ENCODE measurements at places on chromosomes 7 and 10.

GRCh38 chr10:106793617-106794016, 370.9 kb downstream of the SORCS1 start:
- DNase-seq: no peak

DNA sequence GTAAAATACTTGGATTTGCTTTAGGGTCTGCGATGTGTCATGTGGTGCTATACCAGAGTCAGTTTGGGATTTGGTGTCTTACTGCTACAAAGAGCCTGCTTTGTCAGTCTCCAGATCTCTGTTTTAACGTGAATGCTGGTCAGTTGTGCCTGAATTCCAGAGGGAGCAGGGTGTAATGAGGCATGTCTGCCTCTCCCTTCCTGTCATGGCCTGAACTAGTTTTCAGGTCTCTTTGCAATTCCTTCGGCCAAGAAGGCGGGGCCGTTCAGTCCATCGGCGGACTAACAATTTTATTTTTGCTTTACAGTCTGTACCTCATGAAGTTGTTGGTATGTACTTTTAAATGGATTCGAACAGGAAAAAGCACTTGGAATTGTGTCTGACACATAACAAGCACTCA, 465.1 kb upstream of the ADARB2 start:
- DNase-seq: no peak

DNA sequence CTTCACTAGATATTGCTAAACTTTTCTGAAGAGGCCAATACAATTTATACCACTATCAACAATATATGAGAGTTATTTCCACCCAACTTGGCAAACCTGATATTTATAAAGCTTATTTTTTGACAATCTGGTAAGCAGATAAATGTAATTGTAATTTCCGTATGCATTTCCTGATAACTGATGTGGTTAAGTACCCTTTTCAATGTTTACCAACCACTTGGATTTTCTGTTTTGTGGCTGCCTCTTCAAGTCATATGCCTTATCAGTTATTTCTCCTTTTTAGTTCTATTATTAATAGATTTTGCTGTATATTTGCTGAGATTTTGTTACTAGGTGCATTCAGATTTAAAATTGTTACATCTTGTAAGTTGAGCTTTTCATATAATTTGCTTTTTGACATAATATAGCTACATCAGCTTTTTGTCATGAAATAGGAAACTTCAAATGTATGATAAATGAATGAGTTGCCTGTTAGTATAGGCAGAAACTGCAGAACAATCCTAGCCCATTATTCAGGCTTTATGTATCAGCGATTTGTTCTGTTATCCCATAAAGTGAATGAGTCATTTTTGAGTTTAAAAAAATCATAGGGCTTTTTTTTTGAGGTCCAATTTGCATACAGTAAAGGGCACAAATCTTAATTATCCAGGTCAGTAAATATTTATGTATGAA, 11.5 kb downstream of the SGPL1 start:
- no peak for DNase-seq

DNA sequence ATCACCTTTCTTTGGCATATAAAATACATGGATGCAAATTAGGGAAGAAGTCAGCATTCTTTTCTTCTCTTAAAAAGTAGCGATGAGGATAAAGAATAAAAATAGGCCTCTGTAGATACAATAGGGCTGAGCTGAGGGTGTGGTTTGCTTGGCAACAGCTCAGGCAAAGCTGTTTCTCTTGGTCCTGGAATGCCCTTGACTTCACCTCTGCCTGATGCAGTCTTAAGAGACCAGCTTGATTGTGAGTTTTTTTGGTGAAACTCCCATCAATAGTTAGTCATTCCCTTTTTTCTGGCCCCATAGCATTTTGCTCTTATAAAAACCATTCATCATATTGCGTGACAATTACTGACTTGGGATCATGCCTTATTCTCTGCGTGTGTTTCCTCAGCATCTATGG, 42.1 kb upstream of the MKLN1 start:
- no peak for DNase-seq

GRCh38 chr10:4725917-4726606, 99.9 kb upstream of the AKR1E2 start:
- DNase-seq: no peak

GRCh38 chr7:67343572-67343971, 346.9 kb downstream of the TYW1 start:
- no peak for DNase-seq

DNA sequence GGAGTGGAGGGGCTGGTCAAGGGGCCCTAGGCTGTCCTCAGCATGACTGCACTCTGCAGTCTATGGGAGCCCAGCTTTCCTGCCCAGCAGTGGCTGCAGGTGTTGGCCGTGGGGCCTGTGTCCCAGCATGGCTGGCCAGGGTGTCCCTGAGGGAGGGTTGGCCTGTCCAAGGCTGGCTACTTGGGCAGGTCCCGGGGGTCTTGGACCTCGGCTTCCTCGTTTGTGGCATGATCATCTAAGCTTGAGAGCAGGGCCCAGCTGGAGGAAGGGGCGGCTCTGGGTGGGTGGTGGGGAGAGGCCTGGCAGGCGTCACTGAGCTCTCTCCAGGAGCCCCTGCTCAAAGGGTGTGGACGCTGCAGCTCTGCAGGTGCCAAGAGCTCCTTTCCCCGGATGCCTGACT, 43.7 kb upstream of the CFAP46 start:
- no peak for DNase-seq

DNA sequence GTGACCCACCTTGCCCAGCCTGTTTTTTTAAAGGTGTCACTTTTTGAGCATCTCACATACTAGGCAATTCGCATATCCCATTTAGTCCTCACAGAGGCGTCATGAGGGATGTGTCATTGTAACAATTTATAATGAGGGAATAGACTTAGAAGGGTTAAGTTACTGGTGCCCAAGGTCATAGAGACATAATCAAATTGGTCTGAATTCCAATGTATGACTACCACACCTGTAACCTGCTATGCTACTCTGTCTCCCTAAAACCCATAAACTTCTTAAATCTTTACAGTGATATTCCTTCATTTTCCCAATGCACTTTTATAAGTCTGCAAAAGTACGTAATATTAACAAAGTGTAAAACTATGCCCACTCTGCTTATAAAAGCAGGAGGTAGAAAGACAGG, 7.1 kb downstream of the ZMYND11 start:
- DNase-seq: no peak

GRCh38 chr10:80015911-80016830, 62.3 kb upstream of the TMEM254 start:
- no peak for DNase-seq

GRCh38 chr7:55436457-55436856, 71.3 kb downstream of the LANCL2 start:
- DNase-seq: no peak

GRCh38 chr7:13035233-13035632, 347.8 kb downstream of the ARL4A start:
- no peak for DNase-seq

GRCh38 chr7:120462991-120463390, 190.0 kb downstream of the KCND2 start:
- no peak for DNase-seq

DNA sequence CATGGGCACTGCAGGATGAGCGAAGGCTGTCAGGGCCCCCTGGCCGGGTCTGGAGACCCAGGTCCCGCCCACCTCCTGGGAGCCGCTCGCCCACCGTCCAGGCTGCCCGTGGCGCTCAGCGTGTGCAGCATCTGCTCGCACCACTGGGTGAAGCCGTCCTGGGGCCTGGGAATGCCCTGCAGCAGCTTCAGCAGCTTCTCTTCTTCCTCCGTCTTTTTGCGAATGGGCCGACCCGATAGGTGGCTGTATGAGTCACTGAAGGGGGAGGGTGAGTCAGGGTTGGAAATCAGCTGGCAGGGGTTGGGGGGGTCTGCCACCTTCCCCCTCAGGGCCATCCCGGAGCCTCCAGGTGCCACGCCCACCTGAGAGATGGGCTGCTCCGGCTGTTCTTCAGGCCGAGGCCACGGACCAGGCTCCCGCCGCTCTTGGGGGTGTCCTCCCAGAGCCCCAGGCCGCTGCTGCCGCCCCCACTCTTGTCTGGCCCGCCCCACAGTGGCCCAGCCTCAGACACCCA, 8.7 kb downstream of the GNB2 start:
- DNase-seq: peak; percentile 21

GRCh38 chr10:3468919-3469638, 296.5 kb upstream of the PITRM1 start:
- no peak for DNase-seq

DNA sequence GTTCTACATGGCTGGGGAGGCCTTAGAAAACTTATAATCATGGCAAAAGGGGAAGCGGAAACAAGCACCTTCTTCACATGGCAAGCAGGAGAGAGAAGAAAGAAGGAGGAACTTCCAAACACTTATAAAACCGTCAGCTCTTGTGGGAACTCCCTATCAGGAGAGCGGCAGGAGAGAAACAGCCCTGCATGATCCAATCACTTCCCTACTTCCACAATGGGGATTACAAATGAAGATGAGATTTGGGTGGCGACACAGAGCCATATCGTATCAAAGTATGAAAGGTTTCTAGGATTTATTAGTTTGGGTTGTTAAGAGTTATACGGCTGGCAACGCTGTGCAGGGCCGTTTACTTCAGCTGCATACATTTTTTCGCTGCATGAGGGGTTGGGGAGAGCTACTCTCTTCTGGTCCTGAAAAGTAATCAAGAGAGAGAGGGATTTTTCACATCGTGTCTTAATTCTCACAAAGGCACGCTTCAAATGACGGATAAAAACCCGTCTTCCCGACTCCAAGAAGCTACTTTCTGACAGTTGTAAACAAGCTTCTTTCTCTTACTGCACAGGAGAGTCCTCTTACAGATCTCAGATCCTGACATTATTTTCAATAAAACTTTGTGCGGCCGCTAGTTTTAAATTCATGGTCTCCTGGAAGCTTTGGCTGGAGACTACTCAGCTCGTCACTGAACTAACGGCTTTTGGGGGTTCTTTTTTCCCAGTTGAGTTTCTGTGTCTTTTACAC, 751 bp upstream of the GTPBP10 start:
- DNase-seq: no peak

- no peak for DNase-seq
Observed at GRCh38 chr7:141665208-141666035, 36.5 kb downstream of the DENND11 start.

- DNase-seq: no peak
Observed at GRCh38 chr7:4675771-4676367, 6.2 kb upstream of the FOXK1 start.

- DNase-seq: no peak
Observed at GRCh38 chr10:130489891-130490290, 353.7 kb downstream of the GLRX3 start.

DNA sequence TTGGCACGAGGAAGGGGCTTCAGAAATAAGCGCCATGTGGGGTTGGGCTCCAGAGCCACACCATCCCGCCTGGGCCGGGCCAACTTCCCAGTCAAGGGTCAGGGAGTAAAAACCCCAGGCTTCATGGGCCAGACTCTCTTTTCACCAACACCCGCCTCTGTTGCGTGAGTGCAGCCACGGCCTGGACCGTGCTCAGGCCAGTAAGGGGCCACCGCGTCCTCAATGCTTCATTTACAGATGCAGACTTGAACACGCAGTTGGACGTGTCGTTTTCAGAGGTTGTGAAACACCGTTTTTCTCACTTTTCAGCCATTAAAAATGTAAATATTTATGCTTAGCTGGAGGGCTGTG, 161.0 kb downstream of the WDR37 start:
- DNase-seq: no peak

DNA sequence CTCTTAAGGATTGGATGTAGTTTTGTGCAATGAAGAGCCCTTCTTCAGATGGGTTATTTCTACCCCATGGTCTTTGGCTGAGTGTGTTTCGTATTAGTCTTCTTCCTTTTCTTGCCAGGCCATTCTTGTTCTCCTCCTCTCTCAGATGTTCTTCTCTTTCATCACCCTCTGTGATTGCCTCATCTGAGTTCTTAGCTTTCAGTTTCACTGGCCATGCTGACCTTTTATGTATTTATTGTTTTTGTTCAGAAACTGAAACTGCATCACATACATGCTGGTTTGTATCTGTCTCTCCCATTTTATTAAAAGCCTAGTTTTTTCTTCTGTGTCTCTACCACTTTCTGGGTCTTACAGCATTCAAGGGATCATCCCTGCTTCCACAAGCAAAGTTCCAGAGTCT, 21.7 kb upstream of the PCGF5 start:
- DNase-seq: no peak

DNA sequence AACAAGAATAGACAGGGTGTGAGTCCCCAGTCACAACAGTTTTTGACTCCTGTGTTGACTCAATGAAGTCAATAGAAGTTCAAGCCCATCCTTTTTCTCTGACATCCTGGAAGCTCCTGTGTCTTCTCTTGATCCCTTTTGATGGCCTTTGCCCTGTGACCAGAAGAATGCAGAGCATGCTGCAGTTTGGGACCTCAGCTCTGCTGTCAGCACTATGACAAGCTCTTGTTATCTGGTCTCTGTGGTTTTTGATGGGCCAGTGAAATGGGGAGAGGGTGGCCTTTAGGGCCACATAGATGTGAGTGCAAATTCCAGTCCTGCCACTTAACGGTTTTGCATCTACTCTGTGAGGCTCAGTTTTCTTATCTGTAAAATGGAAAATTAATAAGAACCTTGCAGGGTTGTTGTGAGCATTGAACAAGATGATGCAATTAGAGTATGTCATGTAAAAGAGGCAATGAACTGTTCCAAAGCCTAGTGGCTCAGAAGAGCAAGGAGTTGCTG, 102.4 kb upstream of the IKZF1 start:
- no peak for DNase-seq

DNA sequence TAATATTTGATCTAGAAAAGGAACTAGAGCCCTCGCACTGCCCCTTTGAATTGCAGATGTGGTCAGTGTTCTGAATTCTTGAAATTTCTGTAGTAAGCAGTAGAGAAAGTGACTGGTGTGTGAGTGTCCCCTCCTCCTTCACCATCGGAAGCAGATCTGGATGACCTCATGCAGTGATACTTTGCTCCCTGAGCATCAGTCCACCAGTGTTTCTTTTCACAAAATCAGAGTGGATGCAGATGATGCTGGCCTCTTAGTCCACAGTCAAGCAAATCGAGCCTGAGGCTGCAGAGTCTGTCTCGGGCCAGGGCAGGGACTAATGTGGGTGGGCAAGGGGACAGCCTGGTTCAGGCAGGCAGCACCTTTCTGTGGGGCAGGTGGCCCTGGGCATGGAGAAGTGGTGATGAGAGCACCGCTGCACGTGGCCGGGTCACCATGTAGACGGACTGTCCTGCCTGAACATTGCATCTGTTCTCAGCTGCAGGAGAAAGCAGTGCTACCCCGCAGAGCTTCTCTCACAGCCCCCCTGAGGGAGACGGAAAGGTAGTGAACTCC, 5.4 kb downstream of the INSIG1 start:
- no peak for DNase-seq

- no peak for DNase-seq
Observed at GRCh38 chr10:111379534-111380187, 302.8 kb downstream of the ADRA2A start.

- no peak for DNase-seq
Observed at GRCh38 chr10:287814-288213, 152.6 kb downstream of the ZMYND11 start.

GRCh38 chr10:24518981-24519597, 204.6 kb downstream of the ARHGAP21 start:
- DNase-seq: no peak

DNA sequence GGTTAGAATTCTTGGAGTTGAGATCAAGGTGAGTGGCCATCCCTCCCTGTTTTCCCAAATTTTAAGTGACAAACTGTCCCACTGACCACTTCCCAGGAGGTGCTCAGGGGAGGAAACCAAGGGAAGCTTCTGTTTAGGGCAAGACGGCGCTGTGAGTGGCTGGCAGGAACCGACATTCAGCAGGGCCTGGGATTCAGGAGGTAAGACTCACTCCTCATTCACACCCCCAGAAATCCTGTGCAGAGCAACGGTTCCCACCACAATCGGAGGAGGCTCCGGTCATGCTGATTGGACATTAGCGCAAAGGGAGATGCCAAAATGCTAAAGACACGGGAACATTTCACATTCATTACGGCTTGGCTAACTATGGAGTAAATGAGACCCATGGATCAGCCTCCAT, 200.9 kb downstream of the GRID1 start:
- DNase-seq: no peak

GRCh38 chr10:37739181-37739580, 118.2 kb downstream of the ZNF248 start:
- DNase-seq: no peak
